ENCODE measurements at places on chromosomes 16 and 17.

DNA sequence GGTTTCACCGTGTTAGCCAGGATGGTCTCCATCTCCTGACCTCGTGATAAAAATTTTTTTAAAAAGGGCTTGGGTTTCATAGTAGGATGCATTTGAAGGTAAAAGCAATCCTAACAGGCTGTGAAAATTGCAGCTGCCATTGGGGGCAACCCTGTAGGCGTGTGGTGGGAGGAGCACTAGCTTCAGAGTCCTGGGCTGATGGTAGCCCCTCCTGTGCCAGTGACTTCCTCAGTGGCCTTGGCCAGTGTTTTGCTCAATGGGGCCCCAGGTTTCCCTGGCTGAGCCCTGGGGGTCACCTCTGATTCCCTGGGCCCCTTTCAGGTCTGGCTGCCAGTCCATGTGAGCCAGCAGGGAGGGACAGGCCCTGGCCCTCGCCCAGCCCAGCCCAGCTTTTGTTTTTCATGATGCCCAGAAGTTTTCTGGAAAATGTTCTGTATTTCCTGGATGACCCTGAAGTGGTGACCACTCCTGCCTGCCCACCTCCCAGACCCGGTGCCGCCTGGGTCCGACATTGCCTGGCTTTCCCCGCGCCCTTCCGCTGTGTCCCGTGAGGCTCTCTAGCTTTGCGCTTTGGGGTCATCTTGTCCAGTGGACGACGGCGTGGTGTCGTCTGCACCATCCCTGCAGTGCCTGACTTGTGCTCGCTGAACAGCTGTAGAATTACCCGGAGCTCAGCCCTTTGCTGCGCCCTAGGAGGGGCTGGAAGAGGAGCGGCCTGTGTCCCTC lies 9.4 kb downstream of the MGRN1 start:
- DNase-seq, result no peak

DNA sequence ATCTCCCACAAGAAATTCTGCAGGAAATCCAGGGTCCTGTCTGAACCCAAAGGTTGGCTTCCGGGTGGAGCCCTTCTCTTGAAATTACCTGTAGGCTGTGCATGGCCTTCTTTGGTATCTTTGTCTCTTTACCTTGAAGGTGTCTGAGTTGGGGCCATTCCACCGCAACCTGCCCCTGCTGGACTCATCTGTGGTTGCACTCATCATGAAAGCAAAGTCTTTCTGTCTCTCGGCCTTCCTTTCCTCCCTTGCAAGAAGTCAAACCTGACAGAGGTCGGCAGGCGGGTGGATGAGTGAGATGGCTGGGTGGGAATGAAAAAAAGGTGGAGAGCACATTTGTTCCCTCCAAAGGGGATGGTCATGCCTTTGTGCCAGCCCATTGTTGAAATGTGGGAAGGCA lies 25.1 kb downstream of the SALL1 start:
- no peak for DNase-seq

GRCh38 chr16:3861808-3862451 lies 18.6 kb downstream of the CREBBP start:
- peak; percentile 48 for DNase-seq

- no peak for DNase-seq
Observed at GRCh38 chr16:50299508-50300105, 33.3 kb downstream of the ADCY7 start.

DNA sequence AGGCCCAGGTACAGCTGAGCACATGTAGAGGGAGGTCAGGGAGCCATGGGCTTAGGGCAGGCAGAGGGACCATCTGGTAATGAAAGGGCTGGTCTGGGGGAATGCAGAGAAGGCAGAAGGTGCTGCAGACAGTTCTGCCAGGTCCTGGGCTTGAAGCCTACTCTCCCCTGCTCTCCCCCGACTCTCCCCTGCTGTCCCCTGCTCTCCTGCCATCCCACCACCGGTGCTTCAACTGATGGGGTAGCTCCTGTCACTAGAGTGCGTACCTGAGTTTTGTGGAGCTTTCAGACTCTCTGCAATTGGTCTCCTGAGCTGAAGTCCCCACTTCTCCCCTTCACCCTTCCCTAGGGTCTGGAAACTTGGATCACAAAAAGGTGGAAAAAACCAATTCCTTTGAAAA lies 37.3 kb upstream of the PHOSPHO1 start:
- no peak for DNase-seq

- no peak for DNase-seq
Observed at GRCh38 chr16:56163938-56164337, 27.4 kb upstream of the GNAO1 start.

GRCh38 chr17:640436-640835 lies 74.2 kb downstream of the VPS53 start:
- DNase-seq, result no peak

- no peak for DNase-seq
Observed at GRCh38 chr17:28819582-28819981, 23.0 kb downstream of the FAM222B start.

- no peak for DNase-seq
Observed at GRCh38 chr17:64458756-64459155, 9.8 kb downstream of the MILR1 start.

GRCh38 chr16:642189-643049 lies 791 bp downstream of the MCRIP2 start:
- peak; percentile 49 for DNase-seq

- DNase-seq, result peak; percentile 68
Observed at GRCh38 chr17:29778956-29779811, 150.8 kb downstream of the SSH2 start.

DNA sequence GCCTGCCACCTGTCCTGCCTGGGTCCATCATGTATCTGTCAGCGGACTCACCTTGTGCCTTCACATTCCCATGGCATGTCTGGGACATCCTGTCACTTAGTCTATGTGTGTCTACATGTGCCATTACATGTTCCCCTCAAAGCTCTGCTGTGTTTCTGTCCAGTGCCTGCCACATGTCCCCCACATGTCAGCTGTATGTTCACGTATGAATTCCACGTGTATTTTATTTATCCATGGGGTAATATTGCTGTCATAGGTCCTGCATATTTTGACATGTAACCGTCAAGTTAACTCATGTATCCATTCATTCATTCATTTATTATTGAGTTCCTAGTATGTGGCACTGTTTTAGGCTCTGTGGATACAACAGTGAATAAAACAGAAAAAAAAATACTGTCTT lies 20.8 kb downstream of the TMEM92 start:
- DNase-seq, result no peak

GRCh38 chr16:67001726-67002125 lies 13.3 kb downstream of the CES4A start:
- DNase-seq, result no peak

DNA sequence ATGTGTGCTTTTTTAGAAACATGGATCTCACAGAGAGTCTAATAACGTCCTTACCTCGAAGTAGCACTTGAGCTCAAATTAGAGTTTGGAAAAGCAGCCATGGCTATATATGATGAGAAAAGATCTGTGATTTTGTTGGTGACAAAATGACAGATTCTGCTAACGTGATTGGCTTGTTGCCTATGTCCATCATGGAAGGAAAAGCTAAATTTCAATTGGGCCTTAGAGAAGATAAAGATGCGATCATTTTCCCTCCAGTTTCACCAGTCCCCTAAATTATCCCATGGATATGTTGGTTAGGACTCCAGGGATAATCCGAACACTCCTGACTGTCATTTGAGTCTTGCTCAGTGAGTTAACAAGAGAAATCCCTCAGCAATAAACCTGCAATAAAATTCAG lies 175.8 kb downstream of the C16orf95 start:
- no peak for DNase-seq

DNA sequence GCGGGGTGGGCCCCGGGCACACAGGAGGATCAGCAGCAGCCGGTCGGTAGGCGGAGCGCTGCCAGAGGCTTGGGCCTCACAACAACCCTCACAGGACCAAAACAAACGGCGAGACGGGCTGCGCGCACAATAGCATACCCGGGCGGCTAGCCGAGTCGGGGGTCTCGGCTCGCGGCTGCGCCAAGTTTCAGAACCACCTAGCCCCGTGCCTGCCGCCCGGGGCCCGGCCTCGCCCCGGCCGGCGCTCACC lies 732 bp downstream of the ULK2 start:
- DNase-seq, result peak; percentile 68

DNA sequence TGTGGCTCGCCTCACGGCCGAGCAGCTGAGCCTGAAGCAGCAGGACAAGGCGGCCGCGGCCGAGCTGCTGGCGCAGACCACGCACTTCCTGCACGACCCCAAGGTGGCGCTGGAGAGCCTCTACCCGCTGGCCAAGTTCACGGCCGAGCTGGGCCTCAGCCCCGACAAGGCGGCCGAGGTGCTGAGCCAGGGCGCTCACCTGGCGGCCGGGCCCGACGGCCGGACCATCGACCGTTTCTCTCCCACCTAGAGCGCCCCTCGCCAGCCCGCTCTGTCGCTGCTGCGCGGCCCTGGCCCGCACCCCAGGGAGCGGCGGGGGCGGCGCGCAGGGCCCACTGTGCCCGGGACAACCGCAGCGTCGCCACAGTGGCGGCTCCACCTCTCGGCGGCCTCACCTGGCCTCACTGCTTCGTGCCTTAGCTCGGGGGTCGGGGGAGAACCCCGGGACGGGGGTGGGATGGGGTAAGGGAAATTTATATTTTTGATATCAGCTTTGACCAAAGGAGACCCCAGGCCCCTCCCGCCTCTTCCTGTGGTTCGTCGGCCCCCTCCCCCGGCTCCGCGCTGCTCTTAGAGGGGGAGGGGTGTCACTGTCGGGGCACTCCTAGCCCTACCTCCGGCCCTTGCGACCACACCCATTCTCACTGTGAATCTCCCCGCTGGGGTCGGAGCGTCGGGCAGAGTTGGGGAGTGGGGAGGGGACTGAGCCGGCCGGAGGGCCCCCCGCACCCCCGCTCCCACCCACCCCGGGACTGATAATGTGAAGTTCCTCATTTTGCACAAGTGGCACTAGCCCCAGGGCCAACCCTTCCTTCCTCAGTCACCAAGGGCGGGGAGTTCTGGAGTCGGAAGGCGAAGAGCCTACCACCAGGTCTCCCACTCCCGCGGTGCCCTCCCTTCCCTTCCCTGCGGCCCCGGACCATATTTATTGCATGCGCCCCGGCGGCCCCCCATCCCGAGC lies 4.0 kb downstream of the HIC1 start:
- peak; percentile 67 for DNase-seq

- peak; percentile 54 for DNase-seq
Observed at GRCh38 chr16:8644211-8645140, 23.0 kb downstream of the METTL22 start.

DNA sequence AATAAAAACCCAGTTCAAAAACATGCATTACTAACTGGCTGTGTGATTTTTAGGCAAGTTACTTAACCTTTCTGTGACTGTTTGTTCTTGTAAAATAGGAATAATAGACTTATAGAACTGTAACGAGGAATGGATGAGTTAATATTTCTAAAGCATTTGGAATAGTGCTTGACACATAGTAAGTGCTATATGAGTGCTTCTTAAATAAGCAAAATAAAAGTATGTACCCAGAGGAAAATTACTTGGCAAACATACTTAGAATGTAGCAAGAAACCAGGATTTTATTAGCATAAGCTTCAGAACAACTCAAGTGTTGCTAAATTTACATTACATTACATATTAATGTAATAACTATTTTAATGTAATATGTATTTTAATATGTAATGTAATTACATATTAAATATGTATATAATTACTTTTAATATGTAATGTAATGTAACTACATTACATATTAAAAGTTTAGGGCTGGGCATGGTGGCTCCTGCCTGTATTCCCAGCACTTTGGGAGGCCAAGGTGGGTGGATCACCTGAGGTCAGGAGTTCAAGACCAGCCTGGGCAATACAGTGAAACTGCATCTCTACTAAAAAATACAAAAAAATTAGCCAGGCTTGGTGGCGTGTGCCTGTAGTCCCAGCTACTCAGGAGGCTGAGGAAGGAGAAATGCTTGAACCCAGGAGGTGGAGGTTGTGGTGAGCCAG lies 14.2 kb downstream of the NFAT5 start:
- no peak for DNase-seq

- no peak for DNase-seq
Observed at GRCh38 chr16:81266680-81267095, 28.2 kb downstream of the BCO1 start.

GRCh38 chr17:57645950-57646665 lies 99.0 kb downstream of the CCDC182 start:
- no peak for DNase-seq

DNA sequence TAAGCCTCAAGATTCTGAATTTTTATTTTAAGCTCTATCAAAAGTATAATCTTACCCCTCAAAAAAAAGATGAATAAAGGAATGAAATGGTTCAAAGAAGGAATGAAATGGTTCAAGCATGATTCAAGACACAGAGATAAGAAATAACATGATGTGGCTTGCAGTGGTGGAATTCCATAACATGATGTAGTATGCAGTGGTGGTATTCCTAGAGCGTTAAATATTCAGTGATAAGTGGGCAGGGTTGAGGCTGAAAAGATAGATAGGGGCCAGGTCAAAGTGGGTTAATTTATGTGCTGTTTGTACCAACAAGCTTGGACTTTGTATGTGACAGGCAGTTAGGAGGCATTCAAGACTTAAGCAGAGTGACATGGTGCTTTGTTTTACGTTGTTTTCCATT lies 29.6 kb downstream of the TNRC6A start:
- DNase-seq, result peak; percentile 58

Measured in hematopoietic multipotent progenitor cell treated with erythropoietin and hydrocortisone succinate and interleukin-3 and kit ligand, for 8 days (in vitro differentiated cells).